ENCODE measurements at places on chromosomes 5 and 9. TPM values are rescaled to one million over a fixed set of nuclear protein-coding genes. Genes with fewer than 3 reads are reported as not detected.
A peak's percentile ranks its signal among the peaks of the same experiment; 100 is the strongest.

DNA sequence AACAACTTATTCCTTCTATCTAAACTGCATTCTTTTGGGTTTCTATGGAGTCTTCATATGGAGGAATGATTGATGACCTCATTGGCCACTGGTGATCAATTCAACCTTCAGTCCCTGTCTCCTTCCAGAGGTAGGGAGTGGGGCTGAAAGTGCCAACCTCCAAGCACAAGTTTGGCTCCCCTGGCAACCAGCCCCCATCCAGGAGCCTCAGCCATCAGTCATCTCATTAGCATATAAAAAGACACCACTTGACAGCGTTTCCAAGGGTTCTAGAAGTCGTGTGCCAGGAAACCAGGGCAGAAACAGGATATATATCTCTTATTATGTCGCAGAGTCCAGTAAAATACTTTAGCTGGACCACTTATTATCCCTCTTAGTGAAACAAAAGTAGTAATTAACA, 9.8 kb downstream of the SLC31A2 start:
- peaks cover 2% of the 10 kb centered on the region for H3K36me3 ChIP-seq
- no peaks in the 10 kb centered on the region for H3K27me3 ChIP-seq
- no peak overlapping the region for H3K4me3 ChIP-seq
- no peak for DNase-seq
- H3K4me1 ChIP-seq: no peaks in the 10 kb centered on the region

DNA sequence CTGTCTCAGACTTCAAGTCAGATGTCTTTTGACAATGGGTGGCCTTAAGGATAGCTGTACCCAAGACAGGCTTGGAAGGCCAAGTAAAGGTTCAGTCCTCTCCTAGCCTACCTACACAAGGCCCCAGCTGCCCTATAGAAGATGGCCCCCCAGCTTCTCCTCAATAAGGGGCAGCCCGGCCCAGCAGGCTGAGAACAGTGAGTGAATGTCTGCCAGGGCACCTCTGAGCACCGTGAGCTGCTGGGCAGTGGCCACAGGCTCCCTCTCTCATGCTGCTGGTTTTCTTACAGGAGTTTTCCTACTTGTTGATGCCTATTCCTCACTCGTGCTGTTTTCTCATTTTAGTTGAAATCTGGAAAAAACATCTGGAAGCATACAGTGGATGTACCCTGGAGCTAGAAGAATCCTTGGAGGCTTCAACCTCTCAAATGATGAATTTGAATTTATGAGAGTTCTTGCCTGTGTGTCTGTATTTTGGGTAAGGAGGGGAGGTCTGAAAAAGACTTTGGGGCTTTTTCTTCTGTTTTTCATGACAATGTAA, 40.1 kb downstream of the SECISBP2 start:
- DNase-seq: no peak
- H3K27me3 ChIP-seq: no peaks in the 10 kb centered on the region
- H3K36me3 ChIP-seq: no peaks in the 10 kb centered on the region
- no peak overlapping the region for H3K27ac ChIP-seq
- no peak overlapping the region for H3K4me3 ChIP-seq

DNA sequence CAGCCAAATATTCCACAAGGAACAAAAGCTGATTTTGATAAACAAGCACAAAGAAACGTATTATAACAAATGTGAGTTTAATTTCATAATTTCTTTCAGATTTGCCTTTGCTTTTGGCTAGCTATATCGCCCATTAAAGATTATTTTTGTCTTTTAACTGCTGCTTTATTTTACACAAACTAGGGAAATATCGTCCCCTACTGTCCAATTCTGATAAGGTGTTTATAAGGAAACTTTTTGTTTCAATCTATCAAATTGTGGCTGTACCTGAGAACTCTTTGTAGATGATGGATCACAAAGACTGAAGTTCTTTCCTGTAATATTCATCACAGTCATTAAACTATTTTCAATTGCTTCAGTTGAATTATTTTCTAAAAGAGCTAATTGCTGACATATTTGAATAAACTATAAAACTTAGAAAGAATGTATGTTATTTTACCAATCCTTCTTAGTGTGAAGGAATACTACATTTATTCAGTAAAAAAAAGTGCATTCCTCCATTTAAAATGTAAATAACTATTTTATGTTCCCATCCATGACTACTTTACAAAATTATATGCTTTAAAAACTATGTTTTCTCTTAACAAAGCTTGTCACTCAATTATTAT, 431.3 kb upstream of the ITGA1 start:
- no peaks in the 10 kb centered on the region for H3K27me3 ChIP-seq
- H3K4me1 ChIP-seq: no peaks in the 10 kb centered on the region
- no peak overlapping the region for H3K27ac ChIP-seq
- no peak overlapping the region for H3K4me3 ChIP-seq
- DNase-seq: peak; percentile 2
- no peaks in the 10 kb centered on the region for H3K36me3 ChIP-seq

GRCh38 chr5:107736638-107737037, 65.9 kb upstream of the EFNA5 start:
- H3K4me3 ChIP-seq: no peak overlapping the region
- H3K27ac ChIP-seq: no peak overlapping the region
- no peaks in the 10 kb centered on the region for H3K36me3 ChIP-seq

DNA sequence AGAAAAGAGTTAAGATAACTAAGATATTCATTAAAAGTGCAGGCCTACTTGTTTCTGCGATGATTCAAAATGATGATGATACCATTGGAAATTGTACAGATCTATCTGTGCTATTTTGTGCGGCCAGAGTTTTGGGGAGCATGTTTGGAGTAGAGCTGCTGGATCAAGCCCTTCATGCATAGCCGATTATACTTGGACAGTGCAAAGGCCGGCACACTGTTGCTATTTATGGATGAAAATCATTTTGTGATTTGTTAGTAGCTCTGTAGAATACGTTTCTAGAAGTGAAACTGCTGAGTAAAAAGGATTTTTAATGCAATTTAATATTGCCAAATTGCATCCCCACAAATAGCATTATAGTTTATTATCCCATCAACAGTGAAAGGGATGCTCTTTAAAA, 82.1 kb upstream of the NMUR2 start:
- no peaks in the 10 kb centered on the region for H3K4me1 ChIP-seq
- no peaks in the 10 kb centered on the region for H3K36me3 ChIP-seq

DNA sequence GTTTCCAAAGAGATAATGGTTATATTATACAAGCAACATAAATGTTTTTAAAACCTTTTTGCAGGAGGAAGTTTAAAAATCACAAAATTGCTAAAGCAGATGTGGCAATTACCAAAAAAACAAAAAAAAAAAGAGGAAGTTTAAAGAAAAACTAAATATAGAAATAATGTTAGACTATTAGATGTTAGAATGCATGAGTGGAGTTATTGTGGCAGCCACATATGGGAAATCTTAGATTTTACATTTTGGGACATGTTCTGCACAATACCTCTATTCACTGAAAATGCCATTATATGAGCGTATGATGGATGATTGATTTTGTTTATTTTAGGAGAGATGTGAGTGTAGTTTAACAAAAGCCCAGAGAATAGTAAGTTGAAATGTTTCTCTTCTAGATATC, 31.2 kb upstream of the DTWD2 start:
- H3K27ac ChIP-seq: no peak overlapping the region
- H3K4me3 ChIP-seq: no peak overlapping the region
- H3K4me1 ChIP-seq: no peaks in the 10 kb centered on the region
- peaks cover 3% of the 10 kb centered on the region for H3K27me3 ChIP-seq

GRCh38 chr5:94010814-94011213, 269.4 kb upstream of the POU5F2 start:
- no peaks in the 10 kb centered on the region for H3K27me3 ChIP-seq
- DNase-seq: no peak
- H3K27ac ChIP-seq: no peak overlapping the region

GRCh38 chr5:84168841-84169240, 215.8 kb downstream of the EDIL3 start:
- H3K36me3 ChIP-seq: no peaks in the 10 kb centered on the region
- no peaks in the 10 kb centered on the region for H3K27me3 ChIP-seq
- no peak overlapping the region for H3K27ac ChIP-seq
- no peaks in the 10 kb centered on the region for H3K4me1 ChIP-seq

- peaks cover 3% of the 10 kb centered on the region for H3K27me3 ChIP-seq
- H3K4me1 ChIP-seq: no peaks in the 10 kb centered on the region
- DNase-seq: peak; percentile 74
- H3K27ac ChIP-seq: no peak overlapping the region
Measured at GRCh38 chr5:34586117-34586885, 69.8 kb upstream of the RAI14 start.

DNA sequence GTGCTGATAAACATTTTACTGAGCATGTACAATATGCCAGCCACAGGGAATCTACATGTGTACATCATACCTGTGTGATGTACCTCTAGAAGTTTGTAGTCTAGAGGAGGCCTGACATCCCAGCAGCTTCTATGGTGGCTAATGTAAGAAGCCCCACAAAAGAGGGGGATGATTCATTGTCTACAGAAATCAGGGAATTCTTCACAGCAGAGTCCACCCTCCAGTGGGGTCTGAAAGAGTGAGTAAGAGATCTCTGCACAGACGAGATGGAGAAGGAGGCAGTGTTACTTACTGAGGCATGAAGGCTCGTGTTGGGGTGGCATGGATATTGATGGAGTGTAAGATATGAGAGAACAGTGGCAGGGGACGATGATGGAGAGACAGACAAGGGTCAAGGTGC, 103.0 kb downstream of the NTRK2 start:
- H3K27ac ChIP-seq: no peak overlapping the region
- H3K4me1 ChIP-seq: no peaks in the 10 kb centered on the region
- no peak overlapping the region for H3K4me3 ChIP-seq
- no peak for DNase-seq
- no peaks in the 10 kb centered on the region for H3K27me3 ChIP-seq

- H3K36me3 ChIP-seq: no peaks in the 10 kb centered on the region
- DNase-seq: no peak
- no peaks in the 10 kb centered on the region for H3K27me3 ChIP-seq
- no peak overlapping the region for H3K4me3 ChIP-seq
- no peaks in the 10 kb centered on the region for H3K4me1 ChIP-seq
Measured at GRCh38 chr9:135076876-135077430, 10.5 kb upstream of the OLFM1 start.

DNA sequence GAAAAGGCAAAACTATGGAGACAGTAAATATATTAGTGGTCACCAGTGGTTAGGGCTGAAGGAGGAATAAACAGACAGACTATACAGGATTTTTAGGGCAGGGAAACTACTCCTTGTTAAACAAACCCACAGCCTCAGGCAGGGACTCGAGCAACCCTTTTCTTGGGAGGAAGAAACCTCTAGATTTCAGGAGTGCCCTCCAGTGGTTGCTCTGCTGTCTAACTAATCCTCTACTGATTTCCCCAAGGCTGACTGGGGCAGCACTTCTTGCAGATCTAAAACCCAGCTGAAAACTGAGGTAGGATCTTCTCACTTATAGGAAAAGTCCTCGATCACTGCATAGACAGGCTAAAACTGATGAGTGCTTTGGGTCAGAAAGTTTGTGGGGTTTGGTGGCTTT, 176.8 kb downstream of the ISOC1 start:
- H3K27me3 ChIP-seq: no peaks in the 10 kb centered on the region
- H3K36me3 ChIP-seq: no peaks in the 10 kb centered on the region
- H3K4me1 ChIP-seq: no peaks in the 10 kb centered on the region
- no peak for DNase-seq
- H3K4me3 ChIP-seq: no peak overlapping the region

DNA sequence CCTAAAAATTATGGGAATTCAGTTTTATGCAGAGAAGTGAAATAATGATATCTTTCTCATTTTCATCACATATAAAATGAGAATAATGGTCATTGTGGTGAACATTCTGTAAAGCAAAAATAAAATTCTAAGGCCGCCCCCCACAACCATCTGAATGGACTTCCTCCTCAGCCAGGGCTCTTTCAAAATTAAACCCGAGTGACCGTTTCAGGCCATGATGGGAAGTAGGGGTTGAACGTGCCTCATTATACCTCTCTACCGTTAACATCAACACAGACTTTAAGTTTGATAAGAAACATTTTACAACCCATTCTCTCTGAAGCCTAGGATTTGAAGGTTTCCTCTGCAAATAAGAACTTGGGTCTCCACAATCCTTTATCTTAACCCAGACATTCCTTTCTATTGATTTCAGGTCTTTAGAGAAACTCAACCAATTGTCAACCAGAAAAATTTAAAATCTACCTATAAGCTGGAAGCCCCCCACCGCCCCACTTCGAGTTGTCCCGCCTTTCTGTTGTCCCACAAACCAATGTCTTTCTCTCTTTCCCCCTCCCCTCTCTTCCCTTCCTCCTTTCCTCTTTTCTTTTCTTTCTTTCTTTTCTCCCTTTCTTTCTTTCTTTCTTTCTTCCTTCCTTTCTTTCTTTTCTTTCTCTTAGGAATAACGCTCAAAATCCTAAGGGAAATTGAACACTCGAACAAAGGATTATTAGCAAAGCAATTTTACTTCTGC, 1.7 kb upstream of the TMCO6 start:
- H3K27me3 ChIP-seq: no peaks in the 10 kb centered on the region
- no peak overlapping the region for H3K27ac ChIP-seq
- peaks cover 13% of the 10 kb centered on the region for H3K4me1 ChIP-seq
- DNase-seq: no peak
- no peaks in the 10 kb centered on the region for H3K36me3 ChIP-seq

DNA sequence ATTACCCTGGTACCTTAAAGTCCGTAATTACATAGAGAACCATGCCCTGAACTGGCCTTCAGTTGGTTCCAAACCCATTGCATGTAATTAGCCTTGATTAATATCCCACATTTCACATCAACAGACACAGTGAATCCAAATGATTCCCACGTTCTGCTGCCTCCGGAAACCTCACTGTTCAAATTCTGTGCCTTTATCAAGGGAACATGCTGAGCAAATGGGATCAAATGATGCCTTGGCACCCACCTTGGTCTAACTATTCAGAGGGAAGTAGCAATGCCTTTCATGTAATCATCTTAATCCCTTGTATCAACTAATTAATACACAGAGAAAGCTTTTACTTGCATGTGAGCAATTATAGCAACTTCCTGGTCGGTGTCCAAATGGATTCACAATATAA, 100.6 kb downstream of the EFNA5 start:
- peak overlapping the region; percentile 74 for H3K4me3 ChIP-seq
- H3K36me3 ChIP-seq: no peaks in the 10 kb centered on the region
- DNase-seq: no peak
- peak overlapping the region; percentile 95 for H3K27ac ChIP-seq

GRCh38 chr5:37015795-37016666, 139.5 kb downstream of the NIPBL start:
- H3K27me3 ChIP-seq: no peaks in the 10 kb centered on the region
- no peak for DNase-seq
- no peaks in the 10 kb centered on the region for H3K4me1 ChIP-seq
- H3K36me3 ChIP-seq: peaks cover 29% of the 10 kb centered on the region
- H3K4me3 ChIP-seq: no peak overlapping the region
- H3K27ac ChIP-seq: no peak overlapping the region

GRCh38 chr9:650362-650761, 191.1 kb upstream of the DMRT1 start:
- no peak for DNase-seq
- no peak overlapping the region for H3K4me3 ChIP-seq
- no peaks in the 10 kb centered on the region for H3K4me1 ChIP-seq
- H3K36me3 ChIP-seq: no peaks in the 10 kb centered on the region

- no peaks in the 10 kb centered on the region for H3K27me3 ChIP-seq
- H3K4me1 ChIP-seq: peaks cover 5% of the 10 kb centered on the region
- no peak for DNase-seq
Measured at GRCh38 chr9:128457207-128457606, 1.4 kb downstream of the ODF2 start.

Gene FRRS1L
- total RNA-seq: 2.3 TPM

Gene LCN9
- not detected for total RNA-seq

Gene SIGMAR1
- 131 TPM for total RNA-seq

Gene DAB2IP
- 18.4 TPM for total RNA-seq

Gene PKD2L2
- not detected for total RNA-seq

Gene DNAH5
- total RNA-seq: 8.0 TPM

Measured in Panc1 (cell line).